Activated CD4-positive, alpha-beta T cell treated with anti-CD3 and anti-CD28 coated beads, Interleukin-2, amount 50 U/mL, for 16 hours (primary cell): ENCODE measurements at places on chromosomes 16 and 17.

- peak; percentile 62 for DNase-seq
Measured at GRCh38 chr16:86016201-86016965, 117.4 kb downstream of the IRF8 start.

- DNase-seq: no peak
Measured at GRCh38 chr16:15611610-15612009, 31.3 kb downstream of the MARF1 start.

- DNase-seq: peak; percentile 2
Measured at GRCh38 chr17:65920996-65921395, 270.9 kb downstream of the CEP112 start.

DNA sequence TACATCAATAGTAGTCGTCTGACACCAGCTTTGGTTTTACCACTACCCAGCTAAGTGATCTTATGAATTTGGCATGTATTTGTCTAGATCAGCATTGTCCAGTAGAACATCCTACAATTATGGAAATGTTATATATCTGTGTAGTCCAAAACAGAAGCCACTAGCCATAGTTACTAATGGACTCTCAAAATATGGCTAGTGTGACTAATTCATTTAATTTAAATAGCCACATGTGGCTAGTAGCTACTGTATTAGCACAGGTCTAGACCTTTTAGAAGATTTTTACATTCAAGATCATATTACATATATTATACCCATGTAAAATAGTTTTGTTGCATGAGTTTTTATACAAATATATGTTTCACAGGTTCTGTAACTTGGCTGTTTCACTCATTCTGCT is 27.0 kb upstream of the NFAT5 start:
- no peak for DNase-seq

DNA sequence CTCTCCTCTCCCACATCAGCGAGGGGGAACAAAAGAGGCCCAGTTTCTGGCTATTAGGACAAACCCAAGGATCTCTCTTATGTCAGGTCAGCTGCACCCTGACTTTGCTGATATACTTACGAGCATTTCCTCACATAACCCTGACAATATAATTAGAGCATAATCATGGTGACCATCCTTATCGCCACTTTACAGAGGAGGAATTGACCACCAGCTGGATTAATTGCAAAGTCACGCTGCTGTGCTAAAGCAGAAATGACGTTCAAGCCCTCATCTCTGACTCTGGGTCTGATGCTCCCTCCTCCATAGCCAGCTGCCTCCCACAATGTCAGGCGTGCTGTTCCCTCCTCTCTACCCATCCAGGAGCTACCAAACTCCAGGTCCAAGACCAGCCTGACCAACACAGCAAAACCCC is 42.6 kb downstream of the TRARG1 start:
- DNase-seq: no peak

- no peak for DNase-seq
Measured at GRCh38 chr17:81171941-81172340, 5.9 kb upstream of the AATK start.

GRCh38 chr16:17362946-17363345 is 107.8 kb downstream of the XYLT1 start:
- DNase-seq: no peak

- DNase-seq: no peak
Measured at GRCh38 chr16:23369416-23369815, 67.3 kb downstream of the SCNN1B start.

DNA sequence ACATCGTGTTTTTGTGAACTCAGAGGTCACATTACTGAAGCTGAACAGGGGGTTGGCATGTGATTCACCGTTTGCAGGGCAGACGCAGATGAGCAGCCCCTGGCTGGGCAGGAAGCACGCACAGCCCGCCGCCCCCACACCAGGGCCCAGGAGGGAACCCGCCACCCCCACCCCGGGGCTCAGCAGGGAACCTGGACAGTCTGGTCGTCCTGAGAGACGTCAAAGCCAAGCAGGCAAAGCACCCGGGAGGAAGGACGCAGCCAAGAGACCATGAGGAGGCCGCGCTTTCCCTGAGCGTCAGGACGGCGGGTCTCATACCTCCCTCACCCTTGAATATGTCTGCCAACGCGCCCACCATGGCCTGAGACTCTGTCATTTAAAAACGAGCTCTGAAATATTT is 60.6 kb downstream of the LMF1 start:
- no peak for DNase-seq

DNA sequence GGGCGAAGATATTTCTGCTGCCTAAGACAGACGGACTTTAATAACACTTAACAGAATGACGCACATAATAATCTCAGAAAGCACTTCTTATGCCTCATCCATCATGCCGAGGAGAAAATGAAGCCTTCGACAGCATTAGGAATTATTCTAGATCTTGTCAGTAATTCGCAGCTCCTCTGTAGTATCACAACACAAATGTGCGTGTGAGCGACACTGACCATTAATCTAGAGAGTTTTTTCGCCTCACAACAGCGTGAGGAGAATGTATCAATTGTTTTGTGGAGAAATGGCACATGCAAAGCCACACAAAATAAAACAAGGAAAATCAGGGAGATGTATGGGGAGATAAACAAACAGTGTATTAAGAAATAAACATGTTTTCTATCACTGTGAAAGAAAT is 410.2 kb upstream of the PSMD7 start:
- no peak for DNase-seq

DNA sequence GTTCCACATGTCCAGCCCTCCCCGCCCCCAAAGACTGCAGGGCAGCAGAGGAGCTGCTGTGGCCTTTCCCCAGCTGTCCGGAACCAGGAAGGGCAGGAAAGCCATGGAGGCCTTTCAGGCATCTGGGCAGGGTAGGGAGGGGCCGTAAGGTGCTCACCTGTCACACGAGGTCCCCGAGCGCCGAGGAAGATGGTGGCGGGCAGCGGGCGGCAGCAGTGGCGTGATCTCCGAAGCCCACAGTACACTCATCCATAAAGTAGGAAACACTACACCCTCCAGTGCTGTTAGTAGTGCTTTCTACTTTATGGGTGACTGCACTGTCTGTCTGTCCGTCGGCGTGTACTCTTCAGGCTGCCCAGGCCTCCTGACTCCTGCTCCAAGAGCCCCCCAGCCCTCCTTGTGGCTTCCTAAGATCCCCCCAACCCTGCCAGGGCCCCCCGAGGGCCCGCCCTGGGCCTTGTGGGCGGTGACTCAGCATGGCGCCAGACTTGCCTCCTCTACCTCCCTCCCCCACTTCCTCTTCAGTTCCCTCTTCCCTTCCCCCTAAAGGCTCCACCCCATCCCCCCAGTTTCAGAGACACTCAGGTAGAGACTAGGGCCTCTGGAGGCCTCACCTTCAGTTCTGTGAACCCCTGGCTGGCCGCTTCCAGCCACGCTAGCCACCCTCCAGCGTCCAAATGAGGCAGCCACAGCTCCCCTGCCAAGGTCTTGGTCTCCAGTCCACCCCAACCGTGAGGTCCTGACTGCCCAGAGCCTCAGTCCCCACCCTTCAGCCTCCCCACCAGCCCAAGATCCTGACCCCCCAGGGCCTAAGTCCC is 2.6 kb upstream of the TSPOAP1 start:
- peak; percentile 88 for DNase-seq

- DNase-seq: no peak
Measured at GRCh38 chr17:7043497-7044198, at the start of gene SLC16A11. Gene SLC16A11, minus strand, starts transcription at chr17:7044092. Its CDS starts 579 bp downstream, at chr17:7043513.

DNA sequence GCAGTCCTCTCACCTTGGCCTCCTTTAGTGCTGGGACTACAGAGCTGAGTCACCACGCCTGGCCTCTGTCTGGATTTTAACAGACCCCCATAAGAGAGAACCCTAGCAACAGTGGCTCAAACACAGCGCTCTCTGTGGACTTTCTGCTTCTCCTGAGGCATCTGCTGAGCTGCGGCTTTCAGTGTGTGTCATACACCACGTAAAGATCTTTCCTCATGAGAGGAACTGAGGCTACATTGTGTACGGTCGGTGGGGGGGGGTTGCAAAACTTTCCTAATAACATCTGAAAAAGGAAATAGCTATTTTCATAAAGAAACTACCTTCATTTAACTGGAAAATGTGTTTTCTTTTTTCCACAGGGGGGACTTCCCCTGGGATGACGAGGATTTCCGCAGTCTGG is 32.9 kb downstream of the DEF8 start:
- peak; percentile 76 for DNase-seq

DNA sequence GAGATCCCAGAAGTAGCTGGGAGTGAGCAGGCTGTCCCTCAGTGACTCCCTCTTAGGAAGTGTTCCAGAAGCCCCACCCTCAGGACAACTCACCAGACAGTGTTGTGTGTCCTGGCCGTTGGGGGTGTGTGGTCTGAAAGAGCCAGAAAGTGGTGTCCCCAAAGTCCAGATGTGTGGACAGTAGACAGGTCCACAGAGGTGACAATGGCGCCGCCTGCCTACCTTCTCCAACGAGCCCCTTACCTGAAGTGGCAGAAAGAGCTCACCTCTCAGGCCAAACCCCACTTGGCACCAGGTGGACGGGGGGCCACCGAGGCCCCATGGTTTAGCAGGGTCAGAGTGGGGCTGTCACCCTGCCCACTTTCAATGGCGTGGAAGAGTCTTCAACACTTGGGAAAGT is 19.9 kb downstream of the C17orf100 start:
- no peak for DNase-seq

- no peak for DNase-seq
Measured at GRCh38 chr17:61627658-61628057, 36.6 kb upstream of the NACA2 start.

- peak; percentile 58 for DNase-seq
Measured at GRCh38 chr16:88784074-88784855, 755 bp downstream of the PIEZO1 start.

GRCh38 chr16:4613636-4614570 is 785 bp downstream of the UBALD1 start:
- peak; percentile 43 for DNase-seq

DNA sequence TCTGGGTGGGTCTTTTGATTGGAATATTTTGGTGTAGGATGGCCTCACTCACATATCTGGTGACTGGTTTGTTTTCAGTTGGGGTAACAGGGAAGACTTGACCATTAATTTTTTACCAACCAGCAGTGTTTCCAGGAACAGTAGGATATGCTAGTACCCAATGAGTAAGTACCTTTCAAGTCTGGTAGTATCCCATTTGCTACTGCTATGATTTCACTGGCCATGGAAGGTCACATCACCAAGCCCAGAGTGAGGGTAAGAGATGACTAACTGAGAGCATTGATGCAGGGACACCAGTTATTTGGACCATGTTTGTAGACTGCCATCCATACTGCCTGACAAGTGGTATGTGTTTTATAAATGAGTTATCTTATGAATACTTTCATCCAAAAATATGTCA is 277.7 kb downstream of the MAP2K6 start:
- DNase-seq: no peak

DNA sequence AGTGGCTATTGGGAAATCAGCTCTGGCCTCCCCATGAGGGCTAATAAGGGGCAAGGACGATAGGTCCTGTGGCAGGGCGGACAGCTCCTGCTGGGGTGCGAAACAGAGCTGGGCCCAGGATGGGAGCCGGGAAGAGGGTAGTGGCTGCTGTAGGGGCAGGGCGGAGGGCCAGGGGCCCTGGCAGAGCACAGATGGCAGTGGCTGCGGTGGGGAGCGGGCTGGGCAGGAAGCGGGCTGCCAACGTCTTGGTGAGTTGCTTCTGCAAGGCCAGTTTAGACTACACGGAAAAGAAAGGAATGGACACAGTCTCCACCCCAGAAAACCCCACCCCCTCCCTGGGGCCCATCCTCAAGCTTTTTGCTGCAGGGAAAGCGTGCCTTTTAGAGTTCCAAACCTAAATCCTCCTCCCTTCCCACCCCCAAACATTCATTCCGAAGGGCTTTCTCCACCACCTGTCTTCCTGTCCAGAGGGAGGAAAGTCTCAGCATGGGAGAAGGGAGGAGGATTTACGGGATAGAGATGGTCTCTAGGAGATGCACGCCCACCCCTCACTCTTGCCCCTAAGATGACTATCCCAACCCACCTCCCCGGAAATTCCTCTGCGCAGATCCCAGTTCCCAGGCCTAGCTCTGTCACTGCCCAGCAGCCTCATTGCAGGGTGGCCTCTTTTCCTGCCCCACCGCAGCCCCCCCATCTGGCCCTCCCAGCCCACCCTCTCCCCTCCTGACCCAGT is 7.1 kb downstream of the NKIRAS2 start:
- DNase-seq: no peak

DNA sequence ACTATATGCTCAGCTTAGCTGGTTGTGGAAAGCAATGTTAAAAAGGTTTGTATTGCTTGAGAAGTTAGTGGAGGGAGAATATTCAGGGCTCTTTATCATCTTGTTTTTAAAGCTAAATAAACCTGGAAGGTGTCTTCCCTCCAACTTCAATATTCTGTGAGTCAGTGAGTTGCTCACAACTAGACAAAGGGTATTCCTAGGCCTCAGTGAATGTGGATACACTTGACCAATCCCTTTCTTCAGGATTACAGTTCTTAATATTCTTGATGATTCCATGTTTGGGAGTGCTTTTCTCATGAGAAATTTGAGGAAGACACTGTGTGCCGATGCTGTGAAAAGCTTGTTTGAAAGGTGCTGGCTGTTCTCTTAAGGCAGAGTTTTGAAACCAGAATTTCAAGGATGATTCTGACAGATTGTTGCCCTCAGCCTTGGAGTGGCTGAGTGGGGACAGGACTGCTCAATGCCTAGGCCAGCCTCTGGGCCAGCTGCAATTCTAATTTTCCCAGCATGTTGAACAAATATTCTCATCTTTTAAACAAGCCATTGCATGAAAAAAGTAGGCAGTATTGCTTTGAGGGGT is 30.1 kb downstream of the MAP2K4 start:
- DNase-seq: no peak

DNA sequence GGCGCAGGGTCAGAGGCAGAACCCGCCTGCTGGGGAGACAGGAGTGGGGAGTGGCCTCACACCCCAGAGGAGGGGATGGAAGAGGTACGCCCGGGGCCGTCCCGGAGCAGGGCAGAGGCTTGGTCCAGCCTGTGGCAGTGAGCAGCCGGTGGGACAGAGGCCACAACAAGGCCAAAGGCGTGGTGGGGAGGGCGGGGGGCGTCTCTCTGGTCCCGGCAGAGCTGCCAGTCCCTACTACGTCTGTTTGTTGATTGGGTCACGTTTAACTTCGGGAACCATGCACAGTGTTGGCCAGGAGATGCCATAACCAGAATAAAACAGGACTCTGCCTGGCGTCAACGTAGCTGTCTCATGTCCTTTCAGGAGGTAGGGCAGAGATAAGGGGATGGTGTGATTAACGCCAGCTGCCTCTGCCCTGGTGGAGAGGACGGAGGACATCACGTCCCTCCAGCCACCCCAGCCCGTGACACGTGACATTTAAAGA is 192.8 kb downstream of the BANP start:
- no peak for DNase-seq

DNA sequence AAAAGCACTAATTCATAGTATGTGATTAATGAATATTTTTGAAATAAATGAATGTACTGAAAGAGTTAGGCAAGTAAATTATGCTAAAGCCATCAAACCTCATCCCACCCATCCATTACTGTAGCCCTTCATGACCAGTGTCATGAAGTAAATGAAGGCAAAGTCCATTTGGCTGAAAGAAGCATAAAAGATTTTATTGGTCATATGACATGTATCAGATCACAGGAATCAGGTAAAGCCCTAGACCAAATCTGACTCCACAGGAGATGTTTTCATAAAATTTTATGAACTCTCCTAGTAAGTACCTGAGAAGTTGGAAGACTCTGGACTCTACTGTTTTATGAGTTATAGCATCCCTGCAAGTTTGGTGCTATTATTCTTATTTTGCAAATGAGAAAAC is 213.5 kb downstream of the TMEM114 start:
- no peak for DNase-seq

- DNase-seq: no peak
Measured at GRCh38 chr17:38442548-38442947, 14.3 kb downstream of the ARHGAP23 start.
